Activated CD4-positive, alpha-beta T cell treated with anti-CD3 and anti-CD28 coated beads, Interleukin-2, amount 10 ng/mL, durations not matched to agents 7 days and 5 days (primary cell): ENCODE measurements at places on chromosomes 6 and 20. TPM values are rescaled to one million over a fixed set of nuclear protein-coding genes. Genes with fewer than 3 reads are reported as not detected.

- peak; percentile 38 for DNase-seq
Observed at GRCh38 chr20:58893355-58894120, 41.0 kb downstream of the GNAS start.

Gene EDN3
- total RNA-seq: 0.22 TPM

Gene VGLL2
- not detected for total RNA-seq

Gene HLA-DMB
- total RNA-seq: 8.1 TPM

DNA sequence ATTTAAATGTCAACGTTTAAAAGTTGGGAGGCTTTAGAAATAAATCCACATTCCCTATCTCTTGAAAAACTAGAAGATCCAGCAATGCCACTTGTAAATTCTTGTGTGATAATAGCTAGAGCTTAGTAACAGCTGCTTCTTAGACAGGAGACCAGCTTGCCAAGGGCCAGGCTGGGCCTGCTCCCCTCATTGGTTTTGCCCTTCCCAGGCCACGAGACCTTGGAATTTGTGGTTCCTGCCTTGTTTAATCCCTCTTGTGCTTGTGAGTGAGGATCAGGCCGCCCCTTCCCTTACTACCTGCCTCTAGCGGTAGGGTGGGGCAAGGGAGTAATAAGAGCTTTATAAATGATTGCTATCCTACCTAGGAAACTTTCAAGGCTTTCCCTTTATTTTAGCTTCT, 363.5 kb downstream of the SYNE1 start:
- DNase-seq: no peak
